ENCODE measurements at places on chromosomes 3 and 15.

DNA sequence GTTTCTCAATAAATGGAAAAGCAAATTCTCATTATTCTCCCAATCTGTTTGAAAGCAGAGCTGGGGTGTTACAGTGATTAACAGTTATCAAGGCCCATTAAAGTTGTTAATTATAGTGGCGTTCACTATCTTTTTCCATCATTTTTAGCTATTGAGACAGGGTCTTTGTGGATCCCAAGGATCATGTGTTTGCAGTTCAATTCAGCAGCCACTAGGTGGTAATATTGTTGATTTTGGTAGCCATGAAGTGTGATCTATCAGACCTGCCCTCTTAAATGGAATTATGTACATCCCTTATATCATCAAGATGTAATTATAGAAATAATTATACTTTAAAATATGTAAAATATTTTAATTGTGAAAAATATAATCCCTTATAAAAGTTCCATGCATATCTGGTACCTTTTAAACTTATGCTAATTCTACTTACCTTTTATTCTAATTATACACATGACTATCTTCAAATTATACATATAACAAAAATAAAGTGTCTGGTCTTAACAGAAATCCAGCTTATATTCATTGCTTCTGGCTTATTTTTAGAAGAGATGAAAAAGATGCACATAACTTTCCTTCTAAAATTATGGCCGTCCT is 126.4 kb downstream of the GREM1 start:
- no peak for DNase-seq

DNA sequence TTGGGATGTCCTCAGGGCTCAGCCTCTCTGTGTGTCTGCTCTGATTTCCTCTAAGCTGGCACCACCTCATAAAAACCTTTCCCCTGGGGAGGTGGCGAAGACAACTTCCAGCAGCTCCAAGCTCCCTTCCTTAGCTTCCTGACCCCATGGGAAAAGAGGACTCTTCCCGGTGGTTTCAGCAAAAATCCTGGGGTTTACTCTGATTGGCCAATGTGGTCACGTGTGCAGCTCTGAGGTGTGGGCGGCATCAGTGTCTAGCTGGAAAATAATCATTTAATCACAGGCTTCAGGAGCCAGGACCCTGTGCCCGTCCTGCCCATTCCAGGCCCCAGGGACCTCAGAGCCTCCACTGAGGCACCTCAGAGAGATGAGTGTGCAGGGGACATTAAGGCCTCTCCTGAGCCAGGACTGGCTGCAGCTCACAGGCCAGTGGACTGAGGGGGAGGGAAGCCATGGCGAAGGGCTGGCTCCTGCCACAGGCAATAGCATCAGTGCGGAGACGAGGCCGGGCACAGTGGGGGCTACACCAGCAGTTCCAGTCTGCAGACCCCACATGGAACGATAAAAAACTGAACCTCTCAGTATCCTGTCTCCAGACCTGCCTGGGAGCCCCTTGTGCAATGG is 104.1 kb downstream of the TPRA1 start:
- no peak for DNase-seq

- no peak for DNase-seq
Observed at GRCh38 chr3:159191447-159191846, 389.6 kb downstream of the MFSD1 start.

DNA sequence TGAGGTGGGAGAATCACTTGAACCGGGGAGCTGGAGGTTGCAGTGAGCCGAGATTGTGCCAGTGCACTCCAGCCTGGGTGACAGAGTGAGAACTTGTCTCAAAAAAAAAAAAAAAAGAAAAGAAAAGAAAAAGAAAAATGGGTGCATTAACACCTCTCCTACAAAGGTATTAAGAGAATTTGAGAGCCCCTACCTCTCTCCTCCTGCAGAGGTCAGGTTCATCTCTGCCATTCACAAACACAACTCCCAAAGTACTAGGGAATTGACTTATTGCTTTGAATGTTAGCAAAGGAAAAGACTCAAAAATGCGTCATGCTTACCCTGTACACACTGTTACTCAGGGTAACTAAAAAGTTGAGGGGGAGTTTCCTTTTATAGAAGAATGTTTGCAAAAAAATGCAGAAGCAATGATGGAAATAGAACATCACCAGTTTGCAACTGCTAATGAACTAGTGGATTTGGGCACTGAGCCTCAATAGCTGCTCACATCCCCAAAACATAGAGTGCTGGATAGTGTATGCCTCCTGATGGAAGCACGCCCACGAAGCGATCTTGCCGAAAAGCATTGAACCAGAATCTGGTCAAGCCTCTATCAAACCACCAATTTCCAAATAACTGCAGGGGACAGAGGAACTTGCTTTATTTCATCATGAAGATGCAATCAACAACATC is 15.5 kb upstream of the LYZL4 start:
- no peak for DNase-seq

DNA sequence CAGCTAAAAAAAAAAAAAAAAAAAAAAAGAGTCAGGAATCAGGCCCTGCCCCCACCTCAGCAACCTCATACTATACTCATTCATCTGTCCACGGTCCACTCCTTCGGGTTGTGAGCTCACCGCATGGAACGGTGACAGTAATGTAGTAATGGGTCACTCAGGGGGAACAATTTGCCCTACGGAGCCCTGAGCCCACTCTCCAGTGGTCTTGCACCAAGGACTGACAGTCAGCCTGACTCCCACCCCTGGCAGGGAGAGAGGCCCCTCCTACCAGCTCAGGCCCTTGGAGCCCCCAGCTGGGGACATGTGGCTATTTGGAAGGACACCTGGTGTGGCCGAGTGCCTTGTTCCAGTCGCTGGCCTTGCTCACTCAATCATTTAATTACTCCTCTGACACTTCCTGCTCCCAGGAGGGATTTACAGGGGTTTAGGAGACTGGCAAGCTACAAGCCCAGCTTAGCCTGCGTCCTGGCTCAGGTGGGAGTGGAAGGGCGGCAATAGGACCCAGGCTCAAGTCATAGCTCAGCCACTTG is 19.9 kb upstream of the CACNA2D2 start:
- DNase-seq: no peak

DNA sequence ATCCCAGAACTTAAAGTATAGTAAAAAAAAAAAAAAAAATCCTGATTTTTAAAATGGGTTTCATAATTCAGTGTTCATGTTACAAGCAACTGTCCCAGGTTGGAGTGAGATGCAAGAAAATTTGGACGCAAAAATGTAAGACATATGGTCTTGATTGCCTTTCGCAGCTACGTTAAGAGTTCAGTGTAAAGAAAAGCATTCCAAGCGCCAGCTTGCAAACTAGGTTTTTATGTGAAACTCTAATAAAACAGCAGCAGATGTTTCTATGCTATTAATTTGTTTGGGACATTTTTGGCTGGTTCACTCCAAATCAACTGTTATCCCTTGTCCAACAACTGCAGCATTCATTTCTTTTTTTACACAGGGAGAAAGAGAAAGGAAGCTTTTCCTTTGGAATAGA is 957.8 kb downstream of the ROBO1 start:
- no peak for DNase-seq

GRCh38 chr3:196079682-196080081 is 2.2 kb downstream of the TFRC start:
- no peak for DNase-seq

GRCh38 chr3:98906230-98906629 is 4.7 kb upstream of the DCBLD2 start:
- no peak for DNase-seq

- DNase-seq: no peak
Observed at GRCh38 chr15:51403072-51403878, 61.8 kb downstream of the GLDN start.

DNA sequence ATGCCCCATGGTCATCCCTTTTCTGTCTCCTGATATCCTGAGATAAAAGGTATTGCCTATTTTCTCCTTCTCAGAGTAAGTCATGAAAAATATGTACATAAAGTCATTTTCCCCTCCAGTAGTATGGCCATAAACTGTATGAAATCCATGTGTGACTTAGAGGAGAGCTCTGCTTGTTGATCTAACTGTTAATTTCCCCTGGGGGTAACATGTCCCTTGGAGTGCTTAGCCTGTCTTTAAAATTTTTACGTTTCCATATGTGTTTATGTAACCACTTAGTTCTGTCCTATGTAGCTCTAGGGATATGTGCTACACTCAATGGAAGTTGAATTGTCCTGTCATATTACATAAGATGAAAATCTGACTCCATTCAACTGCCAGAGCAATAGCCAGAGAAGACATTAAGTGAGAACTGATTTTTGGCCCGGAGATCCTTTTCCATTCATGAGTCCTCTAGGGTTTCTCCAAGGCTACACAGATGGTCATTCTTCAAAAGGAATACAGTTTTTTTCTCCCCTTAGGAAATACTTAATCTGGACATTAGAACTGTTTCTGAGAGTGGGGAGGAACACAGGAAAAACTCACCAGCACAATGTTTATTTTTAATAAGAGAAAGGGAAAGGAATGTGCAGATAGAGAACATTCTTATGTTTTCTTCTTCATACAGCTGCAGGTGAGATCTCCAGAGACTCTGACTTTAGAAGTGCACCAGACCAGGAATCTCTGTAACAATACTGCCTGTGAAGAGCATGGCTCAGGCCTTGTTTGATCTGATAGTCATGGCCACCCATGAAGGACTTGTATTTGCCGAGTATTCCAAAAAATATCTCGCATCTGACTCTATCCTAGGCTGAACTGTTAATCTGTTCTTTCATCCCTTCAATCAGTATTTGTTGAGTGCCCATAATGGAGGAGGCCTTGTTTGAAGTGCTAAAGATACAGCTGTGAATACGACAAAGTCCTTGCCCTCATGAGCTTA is 29.8 kb upstream of the CLRN1 start:
- DNase-seq: no peak

DNA sequence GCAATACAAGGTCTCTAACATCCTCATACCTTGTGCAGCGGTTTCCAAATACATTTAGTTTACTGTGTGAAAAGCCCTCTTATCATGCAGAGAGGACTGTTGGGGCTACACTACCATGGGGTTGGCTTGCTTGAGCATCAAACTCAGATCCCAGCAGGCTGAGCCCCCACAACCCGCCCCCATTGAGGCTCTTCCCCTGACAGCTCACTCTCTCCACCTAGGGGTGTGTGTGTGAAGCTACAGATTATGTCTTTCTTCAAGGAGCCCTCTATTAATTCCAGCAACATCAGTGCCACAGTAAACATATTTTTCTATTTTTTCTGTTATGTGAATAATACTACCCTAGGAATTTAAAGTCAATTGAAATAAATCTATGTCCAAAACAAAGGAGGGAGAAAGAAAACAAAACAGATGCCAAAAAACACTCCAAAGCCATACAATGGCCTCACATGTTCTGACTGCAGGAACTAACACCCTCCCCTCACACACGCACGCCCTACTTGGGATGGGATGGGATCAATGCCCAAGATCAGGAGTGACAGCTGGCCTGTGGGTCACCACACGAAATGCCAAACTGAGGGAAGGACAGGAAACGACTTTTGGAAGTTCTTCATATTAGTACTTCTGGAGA is 14.7 kb downstream of the TM4SF4 start:
- no peak for DNase-seq

DNA sequence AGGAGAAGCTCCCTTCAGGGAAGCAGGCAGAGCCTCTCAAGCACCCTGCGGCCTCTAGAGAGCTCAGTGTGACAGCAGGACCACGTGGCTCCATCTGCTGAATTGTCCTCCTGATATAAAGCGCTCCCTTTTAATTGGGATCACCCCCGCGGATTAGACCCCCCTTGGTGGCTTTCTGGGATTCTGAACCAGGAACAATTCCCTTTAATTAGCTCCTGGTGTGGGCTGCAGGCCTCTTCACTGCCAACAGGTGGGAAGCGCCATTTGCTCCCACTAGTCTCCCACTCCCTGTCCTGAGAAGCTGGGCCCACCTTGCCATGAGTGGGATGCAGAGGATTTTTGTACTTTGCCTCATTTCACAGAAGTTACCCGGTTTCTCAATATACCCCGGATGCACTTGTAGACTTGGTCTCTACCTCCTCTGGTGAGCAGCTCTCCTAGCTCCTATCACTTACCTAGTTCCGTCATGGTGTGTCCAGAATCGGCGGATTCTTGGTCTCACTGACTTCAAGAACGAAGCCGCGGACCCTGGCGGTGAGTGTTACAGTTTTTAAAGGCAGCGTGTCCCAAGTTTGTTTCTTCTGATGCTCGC is 592 bp downstream of the PGPEP1L start:
- no peak for DNase-seq

DNA sequence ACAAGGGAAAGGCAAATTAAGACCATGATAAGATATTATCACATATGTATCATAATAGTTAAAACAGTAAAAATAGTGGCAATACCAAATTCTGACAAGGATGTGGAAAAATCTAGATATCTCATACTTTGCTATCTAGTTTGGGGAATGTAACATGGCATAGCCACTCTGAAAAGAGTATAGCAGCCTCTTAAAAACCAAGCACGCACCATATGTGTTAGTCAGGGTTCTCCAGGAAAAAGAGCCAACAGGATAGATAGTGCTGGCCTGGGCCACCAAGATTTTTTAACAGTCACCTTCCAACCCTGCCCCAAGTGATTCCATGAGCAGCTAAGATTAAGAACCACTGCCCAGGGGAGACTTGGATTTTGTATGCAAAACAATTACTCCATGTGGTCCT is 48.5 kb upstream of the XCR1 start:
- no peak for DNase-seq

DNA sequence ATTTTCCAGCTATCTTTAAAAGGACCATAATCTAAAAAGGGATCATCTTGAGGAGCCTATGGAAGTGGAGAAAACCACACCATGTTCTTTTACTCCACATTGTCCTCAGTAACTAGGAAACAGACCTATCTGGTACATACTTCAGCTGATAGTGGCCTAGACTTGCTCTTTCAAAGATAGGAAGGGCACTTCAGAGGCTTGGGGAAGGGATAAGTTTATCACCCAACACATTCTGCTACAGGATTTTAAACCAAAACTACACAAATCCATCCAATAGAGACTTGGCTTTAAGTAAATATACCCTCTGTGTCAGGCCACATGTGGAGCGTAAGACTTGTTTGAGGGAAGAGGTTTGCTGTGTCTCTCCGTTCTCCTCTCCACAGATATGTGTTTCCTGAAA is 35.4 kb downstream of the CP start:
- DNase-seq: no peak

- no peak for DNase-seq
Observed at GRCh38 chr3:119279101-119279554, 15.1 kb upstream of the ARHGAP31 start.

GRCh38 chr15:74270854-74271520 is 34.9 kb downstream of the CCDC33 start:
- DNase-seq: no peak

DNA sequence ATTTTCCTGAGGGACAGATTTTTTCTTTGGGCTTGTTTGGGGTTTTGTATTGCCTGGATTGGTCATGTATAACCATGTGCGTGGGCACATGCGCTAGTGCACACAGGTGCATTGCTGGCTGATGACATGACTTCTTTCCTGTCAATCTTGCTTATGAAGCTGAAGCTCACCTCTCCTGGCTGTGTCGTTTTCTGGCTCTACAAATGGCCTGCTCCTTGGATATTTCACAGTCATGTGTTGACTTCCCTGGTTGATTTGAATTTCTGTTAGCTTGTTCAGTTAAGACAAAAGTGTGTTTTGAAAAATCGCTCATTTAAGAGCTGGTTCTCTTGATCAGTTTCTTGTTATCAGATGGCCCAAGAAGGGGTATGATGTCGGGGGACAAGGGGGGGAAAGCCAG is 11.5 kb downstream of the PTPRG start:
- no peak for DNase-seq

GRCh38 chr3:139745831-139746230 is 68.1 kb upstream of the NMNAT3 start:
- DNase-seq: no peak

- no peak for DNase-seq
Observed at GRCh38 chr3:36434687-36435426, 54.6 kb downstream of the STAC start.
